Naive thymus-derived CD8-positive, alpha-beta T cell (primary cell): ENCODE measurements at places on chromosomes 1 and 21. TPM values are rescaled to one million over a fixed set of nuclear protein-coding genes. Genes with fewer than 3 reads are reported as not detected.
A peak's percentile ranks its signal among the peaks of the same experiment; 100 is the strongest.

The RPTN gene
- total RNA-seq = not detected

The NPPB gene
- not detected for total RNA-seq

The LYPLA2 gene
- 62.5 TPM for total RNA-seq

The TMOD4 gene
- 2.0 TPM for total RNA-seq

GRCh38 chr1:53463961-53464899 is 5.0 kb downstream of the DMRTB1 start:
- no peaks in the 10 kb centered on the region for H3K27me3 ChIP-seq
- DNase-seq = no peak
- no peak overlapping the region for H3K4me3 ChIP-seq

DNA sequence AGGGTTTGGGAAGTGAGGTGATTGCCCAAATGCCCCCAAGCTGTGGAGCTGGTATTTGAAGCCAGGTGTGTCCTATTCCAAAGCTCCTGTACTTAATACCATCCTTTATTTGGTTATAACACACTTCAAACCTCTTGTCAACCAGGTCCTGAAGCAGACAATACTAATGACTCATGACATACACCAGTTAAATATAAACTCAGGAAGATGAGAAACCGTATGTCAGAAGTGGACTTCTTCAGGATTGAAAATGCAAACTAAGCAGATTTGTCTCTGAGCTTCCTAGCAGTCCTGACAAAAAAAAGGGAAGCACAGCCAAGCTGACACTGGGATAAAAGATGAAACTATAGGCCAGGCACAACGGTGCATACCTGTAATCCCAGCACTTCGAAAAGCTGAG is 70.6 kb downstream of the ALPL start:
- H3K36me3 ChIP-seq = no peaks in the 10 kb centered on the region
- H3K4me3 ChIP-seq = no peak overlapping the region

- no peaks in the 10 kb centered on the region for H3K4me1 ChIP-seq
- no peaks in the 10 kb centered on the region for H3K36me3 ChIP-seq
- no peak for DNase-seq
- no peak overlapping the region for H3K4me3 ChIP-seq
- peaks cover 48% of the 10 kb centered on the region for H3K27me3 ChIP-seq
These were observed 199.2 kb downstream of the GRIK3 start for GRCh38 chr1:36835017-36835695.

DNA sequence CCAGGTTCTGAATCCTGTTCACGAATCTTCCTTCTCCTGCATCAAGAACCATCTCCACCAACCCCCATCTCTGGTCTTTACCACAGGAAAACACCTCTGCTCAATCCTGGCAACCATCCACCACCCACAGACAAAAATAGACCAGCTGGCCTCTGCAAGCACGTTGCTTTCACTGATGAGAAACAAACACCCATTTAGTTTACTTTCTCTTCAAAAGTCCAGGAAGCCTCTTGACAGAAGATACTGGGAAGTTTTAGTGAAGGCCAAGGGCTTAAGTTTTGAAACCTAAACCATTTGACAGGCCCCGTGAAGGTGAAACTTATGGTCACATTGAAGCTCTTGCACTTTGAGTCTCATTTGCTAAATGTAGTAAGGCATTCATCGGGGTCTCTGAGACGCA is 122.6 kb upstream of the PPP2R5A start:
- peaks cover 14% of the 10 kb centered on the region for H3K4me1 ChIP-seq
- H3K27me3 ChIP-seq = no peaks in the 10 kb centered on the region
- peak overlapping the region; percentile 68 for H3K4me3 ChIP-seq
- H3K36me3 ChIP-seq = no peaks in the 10 kb centered on the region
- peak overlapping the region; percentile 75 for H3K27ac ChIP-seq
- DNase-seq = peak; percentile 10

- peaks cover 3% of the 10 kb centered on the region for H3K27me3 ChIP-seq
- DNase-seq = no peak
- H3K27ac ChIP-seq = peak overlapping the region; percentile 99
- peaks cover 2% of the 10 kb centered on the region for H3K36me3 ChIP-seq
These were observed 643 bp downstream of the CFAP298 start for GRCh38 chr21:32611471-32611997.

- DNase-seq = no peak
- H3K4me1 ChIP-seq = no peaks in the 10 kb centered on the region
- no peak overlapping the region for H3K4me3 ChIP-seq
- H3K36me3 ChIP-seq = no peaks in the 10 kb centered on the region
- no peak overlapping the region for H3K27ac ChIP-seq
These were observed 227.1 kb downstream of the GRIK3 start for GRCh38 chr1:36807262-36807661.

- H3K36me3 ChIP-seq = no peaks in the 10 kb centered on the region
- H3K27me3 ChIP-seq = no peaks in the 10 kb centered on the region
- no peak overlapping the region for H3K4me3 ChIP-seq
- no peak overlapping the region for H3K27ac ChIP-seq
- no peaks in the 10 kb centered on the region for H3K4me1 ChIP-seq
These were observed 566.2 kb upstream of the RGS18 start for GRCh38 chr1:191592039-191592438.

DNA sequence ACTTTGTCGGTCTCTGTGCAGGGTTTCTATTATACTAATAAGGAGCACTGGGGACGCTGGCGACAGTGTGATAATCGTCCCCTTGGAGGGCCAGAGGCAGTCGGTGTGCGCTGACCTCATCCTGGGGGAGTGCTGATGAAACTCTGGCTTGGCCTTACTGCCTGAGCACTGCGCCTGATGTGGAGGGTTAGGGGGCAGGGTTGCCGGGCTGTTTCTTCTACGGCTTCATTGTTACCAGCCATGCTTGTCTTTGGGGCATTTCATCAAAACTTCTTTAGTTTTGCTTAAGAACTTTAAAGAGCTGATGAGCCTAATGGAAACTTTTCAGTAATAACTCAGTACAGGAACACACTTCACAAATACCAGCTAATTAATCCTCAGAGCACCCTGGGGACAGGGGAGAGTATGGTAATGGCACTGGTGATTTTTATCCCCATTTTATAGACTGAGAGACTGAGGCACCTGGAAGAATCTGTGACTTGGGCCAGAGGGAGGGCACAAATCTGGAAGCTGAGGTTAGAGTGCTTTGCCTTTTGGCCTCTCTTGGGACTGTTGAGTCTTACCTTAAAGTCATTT is 81.8 kb downstream of the PEX14 start:
- H3K27ac ChIP-seq = no peak overlapping the region
- no peak overlapping the region for H3K4me3 ChIP-seq
- DNase-seq = no peak
- H3K4me1 ChIP-seq = peaks cover 23% of the 10 kb centered on the region
- H3K36me3 ChIP-seq = peaks cover 16% of the 10 kb centered on the region
- no peaks in the 10 kb centered on the region for H3K27me3 ChIP-seq

DNA sequence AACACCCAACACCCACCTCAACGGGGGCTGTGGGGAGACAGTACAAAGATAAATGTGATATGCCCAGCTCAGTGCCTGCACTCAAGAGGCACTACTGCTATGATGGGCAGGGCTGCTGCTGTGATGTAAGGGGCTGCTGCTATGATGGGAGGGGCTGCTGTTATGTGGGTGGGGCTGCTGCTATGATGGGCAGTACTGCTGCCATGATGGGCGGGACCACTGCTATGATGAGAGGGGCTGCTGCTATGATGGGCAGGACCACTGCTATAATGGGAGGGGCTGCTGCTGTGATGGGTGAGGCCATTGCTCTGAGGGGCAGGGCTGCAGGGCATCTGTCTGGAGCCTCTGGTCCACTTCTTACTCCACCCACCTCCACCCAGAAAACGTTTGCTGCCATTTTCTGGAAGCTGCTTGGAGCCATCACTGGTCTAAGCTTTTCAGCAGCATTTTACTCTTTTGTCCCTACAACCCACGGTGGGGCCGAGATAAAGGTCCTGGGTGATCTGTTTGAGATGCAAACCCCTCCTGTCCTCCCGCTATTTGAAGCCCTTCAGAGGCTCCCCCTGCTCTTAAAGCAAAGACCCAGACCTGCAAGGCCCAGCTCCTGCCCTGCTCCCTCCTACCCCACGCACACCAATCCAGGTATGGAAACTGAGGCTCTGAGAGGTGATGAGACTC is 656.9 kb downstream of the PTPRU start:
- no peak overlapping the region for H3K27ac ChIP-seq
- H3K4me3 ChIP-seq = no peak overlapping the region
- no peaks in the 10 kb centered on the region for H3K36me3 ChIP-seq
- H3K4me1 ChIP-seq = no peaks in the 10 kb centered on the region
- peaks cover 68% of the 10 kb centered on the region for H3K27me3 ChIP-seq

GRCh38 chr1:20325844-20326420 is 35.3 kb downstream of the VWA5B1 start:
- peaks cover 25% of the 10 kb centered on the region for H3K27me3 ChIP-seq
- H3K36me3 ChIP-seq = no peaks in the 10 kb centered on the region
- peaks cover 19% of the 10 kb centered on the region for H3K4me1 ChIP-seq
- DNase-seq = no peak
- H3K27ac ChIP-seq = no peak overlapping the region

GRCh38 chr1:25879675-25880074 is 4.2 kb upstream of the PAQR7 start:
- no peak overlapping the region for H3K27ac ChIP-seq
- no peaks in the 10 kb centered on the region for H3K27me3 ChIP-seq

DNA sequence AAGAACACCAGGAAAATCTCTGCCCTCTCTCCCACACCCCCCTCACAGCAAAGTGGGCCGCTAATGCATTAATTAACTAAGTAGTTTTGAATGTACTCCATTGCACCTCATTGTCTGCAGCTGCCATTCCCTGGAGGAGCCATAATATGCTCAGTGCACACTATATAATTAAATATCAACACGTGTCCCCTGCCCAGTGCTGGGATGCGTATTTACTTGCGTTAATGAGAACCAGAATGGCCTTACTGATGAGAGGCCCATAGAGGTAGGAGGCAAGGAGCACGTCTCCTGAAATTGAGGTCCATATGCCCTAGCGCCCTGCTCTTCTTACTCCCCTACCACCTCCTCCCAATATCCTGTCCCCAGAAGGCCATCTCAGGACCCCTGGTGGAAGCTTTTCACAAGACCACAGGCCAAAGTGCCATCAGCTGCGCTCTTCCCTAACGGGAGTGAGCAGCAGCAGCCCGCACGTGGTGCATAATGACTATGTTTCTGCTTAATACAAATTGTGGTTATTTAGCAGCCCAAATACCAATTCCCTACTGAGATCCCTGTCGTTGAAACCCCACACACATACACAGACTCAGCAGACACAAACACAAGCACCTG is 76.8 kb downstream of the PLXNA2 start:
- H3K36me3 ChIP-seq = no peaks in the 10 kb centered on the region
- no peak overlapping the region for H3K4me3 ChIP-seq
- no peak for DNase-seq
- H3K4me1 ChIP-seq = no peaks in the 10 kb centered on the region

- H3K4me1 ChIP-seq = no peaks in the 10 kb centered on the region
- no peak for DNase-seq
These were observed 28.9 kb upstream of the APP start for GRCh38 chr21:26199456-26199855.

DNA sequence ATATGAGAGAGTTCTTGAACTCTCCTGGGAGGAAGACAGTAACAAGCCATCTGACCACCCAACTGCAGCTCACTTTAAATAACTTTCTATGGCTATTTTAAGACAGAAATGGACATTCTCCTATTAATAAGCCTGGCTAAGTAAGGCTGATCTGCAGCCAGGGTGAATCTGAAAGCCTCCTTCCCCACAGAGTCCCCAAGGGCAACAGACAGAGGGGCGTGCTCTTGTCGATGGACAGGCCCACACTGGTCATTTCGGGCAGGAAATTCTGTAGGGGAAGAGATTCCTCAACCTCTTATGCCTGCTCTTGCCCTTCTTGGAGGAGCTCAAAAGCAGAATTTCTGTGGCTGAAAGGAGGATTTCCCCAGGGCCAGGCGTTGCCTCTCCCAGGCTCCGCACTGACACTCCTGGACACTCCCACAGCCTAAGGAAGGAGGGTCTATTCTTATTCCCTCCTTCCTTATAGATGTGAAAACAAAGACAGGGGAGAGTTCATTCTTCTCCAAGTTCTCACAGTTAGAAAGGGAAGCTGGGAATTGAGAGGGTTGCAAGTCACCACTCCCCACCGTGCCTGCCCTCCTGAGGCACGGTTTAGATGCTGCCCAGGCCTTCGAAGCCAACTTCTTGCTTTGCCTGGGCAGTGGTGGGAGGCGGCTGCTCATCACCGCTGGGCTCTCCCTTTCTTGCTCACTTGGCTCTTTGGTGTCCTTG is 17.9 kb upstream of the KANK4 start:
- H3K4me1 ChIP-seq = peaks cover 2% of the 10 kb centered on the region
- DNase-seq = no peak
- no peaks in the 10 kb centered on the region for H3K27me3 ChIP-seq
- H3K27ac ChIP-seq = no peak overlapping the region
- no peaks in the 10 kb centered on the region for H3K36me3 ChIP-seq

GRCh38 chr21:38081708-38082107 is 165.5 kb upstream of the KCNJ6 start:
- H3K4me3 ChIP-seq = no peak overlapping the region
- no peak overlapping the region for H3K27ac ChIP-seq
- no peaks in the 10 kb centered on the region for H3K36me3 ChIP-seq
- no peaks in the 10 kb centered on the region for H3K4me1 ChIP-seq

GRCh38 chr1:213742992-213743391 is 244.8 kb upstream of the PROX1 start:
- H3K4me1 ChIP-seq = no peaks in the 10 kb centered on the region
- H3K27me3 ChIP-seq = peaks cover 5% of the 10 kb centered on the region
- H3K36me3 ChIP-seq = no peaks in the 10 kb centered on the region
- H3K27ac ChIP-seq = no peak overlapping the region

GRCh38 chr1:201678264-201679101 is 139.6 kb downstream of the NAV1 start:
- H3K36me3 ChIP-seq = no peaks in the 10 kb centered on the region
- H3K4me1 ChIP-seq = peaks cover 6% of the 10 kb centered on the region
- H3K27me3 ChIP-seq = peaks cover 6% of the 10 kb centered on the region
- no peak overlapping the region for H3K27ac ChIP-seq

DNA sequence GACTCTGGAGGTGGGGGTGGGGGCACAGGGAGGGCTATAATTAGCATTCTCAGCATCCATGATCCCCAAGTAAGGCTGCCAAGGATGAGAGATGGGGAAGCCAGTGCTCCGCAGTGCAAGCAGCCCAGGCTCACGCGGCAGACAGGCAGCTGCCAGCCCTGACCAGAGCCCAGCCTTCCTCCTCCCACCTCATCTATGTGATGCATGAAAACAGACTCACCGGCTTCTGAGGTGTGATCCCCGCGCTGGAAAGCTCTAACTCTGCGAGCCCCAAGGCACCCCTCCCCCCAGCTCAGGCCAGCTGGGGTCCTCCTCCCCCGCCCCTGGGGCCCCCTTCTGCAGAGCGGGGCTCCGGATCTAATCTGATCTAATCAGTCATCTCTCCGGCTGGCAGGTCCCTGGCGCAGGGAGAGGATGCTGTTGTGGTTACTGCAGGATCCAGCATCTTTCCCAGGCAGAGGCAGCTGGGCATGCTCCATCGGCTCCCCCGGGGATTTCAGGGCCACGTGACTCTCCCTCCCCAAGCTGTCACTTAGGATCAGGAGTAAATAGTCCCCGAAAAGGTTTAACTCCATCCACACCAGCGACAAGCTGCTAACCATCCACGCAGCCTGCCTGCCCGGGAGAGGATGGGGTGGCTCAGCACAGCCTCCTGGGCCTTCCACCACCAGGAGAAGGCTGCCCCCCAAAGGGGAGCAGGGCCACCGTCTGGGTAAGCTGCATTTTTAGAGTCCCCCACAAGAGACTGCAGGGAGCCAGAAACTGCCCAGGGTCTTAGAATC is at the start of gene PLEKHA6:
PLEKHA6 (minus strand) TSS at position 456 of the 782 bp plus-strand sequence. CDS start 86,202 bp downstream, outside the sequence.
- no peaks in the 10 kb centered on the region for H3K36me3 ChIP-seq
- H3K27ac ChIP-seq = peak within 1 kb of the TSS; percentile 13
- no peak for DNase-seq
- peaks cover 10% of the 10 kb centered on the region for H3K27me3 ChIP-seq
